ENCODE measurements at places on chromosomes 1 and 21.

DNA sequence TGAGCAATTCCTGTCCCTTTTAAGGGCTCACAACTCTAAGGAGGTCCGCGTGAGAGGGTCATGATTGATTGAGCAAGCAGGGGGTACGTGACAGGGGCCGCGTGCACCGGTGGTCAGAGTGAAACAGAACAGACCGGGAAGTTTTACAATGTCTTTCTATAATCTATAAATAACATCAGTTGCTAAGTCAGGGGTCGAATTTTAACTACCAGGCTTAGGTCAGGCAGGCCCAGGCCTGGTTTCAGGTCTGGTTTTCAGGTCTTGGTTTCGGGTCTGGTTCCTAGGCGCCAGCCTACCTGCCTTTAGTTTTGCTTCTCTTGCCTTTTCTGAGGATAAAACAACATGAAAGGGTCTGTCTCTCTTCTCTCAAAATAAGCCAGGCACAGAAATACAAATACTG is 476.0 kb upstream of the CAMK1G start:
- no peak for DNase-seq

- DNase-seq = peak; percentile 36
Measured at GRCh38 chr1:86419277-86419903, 4.6 kb upstream of the CLCA2 start.

GRCh38 chr21:36654796-36655325 is 44.1 kb upstream of the SIM2 start:
- DNase-seq = no peak

GRCh38 chr1:223271085-223271781 is 92.7 kb downstream of the SUSD4 start:
- no peak for DNase-seq

DNA sequence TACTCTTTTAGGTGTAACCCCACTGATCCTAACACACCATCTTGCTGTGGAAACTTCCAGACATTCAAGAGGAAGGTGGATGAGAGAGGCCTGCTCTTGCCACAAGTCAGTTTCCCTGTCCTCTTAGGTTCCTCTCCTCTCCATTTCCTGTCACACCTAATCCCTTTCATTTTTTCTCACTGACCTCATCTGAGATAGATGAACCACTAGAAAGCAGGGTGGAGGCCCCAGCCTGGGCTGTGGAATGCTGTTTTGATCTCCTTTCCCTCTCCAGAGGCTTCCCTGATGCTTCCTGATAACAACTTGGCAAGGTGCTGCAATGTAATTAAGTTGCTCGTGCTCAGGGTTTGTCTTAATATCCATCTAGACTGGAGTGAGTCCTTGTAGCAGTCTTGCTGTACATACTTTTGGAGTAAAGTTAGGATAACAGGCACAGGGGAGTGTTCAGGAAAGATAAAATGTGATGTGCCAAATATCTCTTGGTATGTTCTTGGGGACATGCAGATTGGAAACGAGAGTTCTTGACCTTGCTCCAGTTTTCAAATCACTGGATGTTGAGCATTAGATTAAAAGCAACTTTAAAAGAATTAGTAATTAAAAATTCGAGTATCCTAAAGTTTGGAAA is 11.2 kb downstream of the LRRC42 start:
- DNase-seq = peak; percentile 69

- peak; percentile 54 for DNase-seq
Measured at GRCh38 chr1:114758256-114758832, 560 bp upstream of the CSDE1 start.

GRCh38 chr1:27569506-27570291 is 34.2 kb downstream of the AHDC1 start:
- no peak for DNase-seq

DNA sequence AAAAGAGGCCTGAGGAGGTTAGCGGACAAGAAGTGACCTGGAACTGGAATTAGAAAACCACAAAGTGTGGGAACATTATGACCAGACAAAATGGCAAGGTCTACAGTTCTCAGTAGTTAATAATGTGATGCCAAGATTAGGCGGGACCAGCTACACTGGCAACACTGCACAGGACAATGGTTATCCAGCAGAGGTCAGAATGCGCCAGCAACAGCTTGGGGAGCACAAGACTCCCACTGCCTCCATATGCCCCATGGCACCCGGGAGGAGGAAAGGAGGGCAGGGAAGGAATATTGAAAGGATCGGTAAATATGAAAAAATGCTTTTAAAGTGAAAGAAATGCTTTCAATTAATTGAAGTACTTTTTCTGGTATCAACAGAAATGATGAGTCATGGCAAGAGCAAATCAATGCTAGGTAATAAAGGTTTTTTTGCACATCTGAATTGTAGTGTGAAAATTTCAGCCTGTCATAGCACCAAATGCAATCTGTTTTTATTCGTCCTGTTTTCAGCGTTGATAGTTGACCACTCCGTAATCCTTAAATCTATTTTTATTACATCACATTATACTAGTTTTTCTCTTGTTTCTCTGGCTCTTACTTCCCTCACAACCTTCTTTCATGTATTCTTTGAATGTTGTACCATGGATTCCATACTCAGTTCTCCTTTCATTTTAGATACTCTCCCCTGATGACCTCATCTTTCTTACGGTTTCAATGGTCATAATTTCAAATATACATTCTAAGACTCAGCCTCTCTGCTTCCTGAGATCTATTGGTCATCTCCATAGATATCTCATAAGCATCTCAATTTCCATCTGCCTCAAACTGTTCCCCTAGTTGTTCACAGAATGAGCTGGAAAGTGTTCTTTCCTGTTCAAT is 30.7 kb downstream of the VCAM1 start:
- DNase-seq = no peak

GRCh38 chr1:31031330-31032143 is 34.0 kb downstream of the PUM1 start:
- no peak for DNase-seq

DNA sequence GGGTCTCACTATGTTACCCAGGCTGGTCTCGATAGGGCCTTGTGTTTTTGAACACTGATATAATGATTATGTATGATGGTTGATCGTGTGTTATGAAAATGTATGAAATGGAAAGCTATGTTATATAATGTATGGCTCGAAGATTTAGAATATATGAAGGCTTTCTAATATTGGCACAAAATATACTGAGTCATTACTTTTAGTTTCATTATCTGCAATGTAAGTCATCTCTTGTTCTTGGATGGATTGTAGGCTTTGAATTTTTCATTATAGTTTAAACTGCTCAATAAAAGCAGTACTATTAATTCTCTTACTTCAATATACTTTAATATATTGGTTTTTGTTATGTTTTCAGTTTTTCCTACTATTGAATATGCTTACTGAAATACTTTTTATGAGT is 10.1 kb downstream of the FMN2 start:
- DNase-seq = no peak

GRCh38 chr21:45029948-45030681 is 44.3 kb upstream of the ADARB1 start:
- DNase-seq = no peak

- peak; percentile 57 for DNase-seq
Measured at GRCh38 chr1:112803906-112804762, 89.0 kb upstream of the PPM1J start.

DNA sequence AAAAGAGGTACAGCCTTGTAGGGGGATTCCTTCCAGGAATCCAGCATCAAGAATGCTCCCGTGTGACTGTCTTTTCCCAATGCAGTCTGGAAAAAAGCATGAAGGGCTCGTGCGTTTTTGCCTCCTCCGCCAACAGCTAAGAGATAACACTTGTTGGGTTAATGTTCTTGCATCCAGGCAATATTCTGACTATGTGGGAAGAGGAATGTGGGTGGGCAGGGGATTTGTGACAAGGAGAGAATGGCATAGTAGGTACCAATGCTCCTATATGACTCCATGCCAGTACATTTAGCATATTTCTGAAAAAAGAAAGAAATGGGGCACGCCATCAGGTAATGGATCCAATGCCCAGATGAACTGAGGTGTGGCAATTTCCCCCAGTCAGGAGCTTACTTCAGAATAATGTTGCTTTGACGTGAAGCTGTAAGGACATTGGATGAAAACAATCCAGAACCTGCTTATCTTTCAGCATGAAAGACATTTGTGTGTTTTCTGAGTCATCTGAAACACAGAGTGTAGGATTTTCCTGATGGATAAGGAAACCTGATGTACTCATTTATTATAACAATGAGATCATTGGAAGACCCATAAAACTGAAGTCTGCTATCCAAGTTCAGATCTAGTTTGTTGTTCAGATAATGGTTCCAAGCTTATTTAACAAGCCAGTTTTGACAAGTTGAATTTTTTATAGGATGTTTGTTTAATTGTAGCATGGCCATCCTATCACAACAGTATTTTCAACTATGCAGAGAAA is 105.5 kb downstream of the LYPLAL1 start:
- peak; percentile 37 for DNase-seq

DNA sequence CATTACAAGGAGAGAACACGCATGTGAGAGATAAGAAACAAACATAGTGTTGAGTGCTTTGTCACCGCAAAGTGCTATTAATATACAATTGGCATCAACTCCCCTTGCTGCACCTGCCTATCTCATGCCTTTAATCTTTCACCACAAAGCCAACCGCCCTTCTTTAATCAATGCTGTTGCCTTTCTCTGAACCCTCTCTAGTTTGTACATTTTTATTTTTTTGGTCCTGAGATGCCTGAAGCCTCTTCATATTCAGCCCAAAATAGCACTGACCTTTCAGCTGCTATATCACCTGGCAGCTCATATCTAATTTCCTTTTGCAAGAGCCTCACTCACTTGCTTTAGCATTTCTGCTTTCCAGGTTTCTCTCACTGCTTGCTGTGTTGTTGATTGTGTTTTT is 504.7 kb downstream of the NUF2 start:
- DNase-seq = no peak

- no peak for DNase-seq
Measured at GRCh38 chr1:175564723-175565122, 178.7 kb downstream of the TNR start.

- DNase-seq = peak; percentile 16
Measured at GRCh38 chr1:32920833-32921232, 19.6 kb upstream of the TMEM54 start.

- no peak for DNase-seq
Measured at GRCh38 chr1:60903591-60903990, 178.8 kb upstream of the NFIA start.

DNA sequence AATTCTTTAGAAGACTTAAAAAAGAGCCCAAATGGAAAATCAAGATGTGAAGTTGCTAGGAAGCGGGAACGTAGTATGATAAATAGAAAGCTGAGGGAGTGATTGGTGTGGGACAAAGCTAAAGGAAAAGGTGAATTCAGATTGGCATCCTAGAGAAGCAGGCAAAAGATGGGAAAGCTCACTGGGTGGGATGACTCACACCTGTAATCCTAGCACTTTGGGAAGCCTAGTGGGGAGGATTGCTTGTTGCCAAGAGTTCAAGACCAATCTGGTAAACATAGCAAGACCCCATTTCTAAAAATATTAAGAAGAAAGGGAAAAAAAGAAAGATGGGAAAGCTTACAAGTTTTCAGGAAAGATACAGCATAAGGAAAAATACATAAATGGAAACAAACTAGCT is 1.8 kb downstream of the MRPS21 start:
- no peak for DNase-seq

DNA sequence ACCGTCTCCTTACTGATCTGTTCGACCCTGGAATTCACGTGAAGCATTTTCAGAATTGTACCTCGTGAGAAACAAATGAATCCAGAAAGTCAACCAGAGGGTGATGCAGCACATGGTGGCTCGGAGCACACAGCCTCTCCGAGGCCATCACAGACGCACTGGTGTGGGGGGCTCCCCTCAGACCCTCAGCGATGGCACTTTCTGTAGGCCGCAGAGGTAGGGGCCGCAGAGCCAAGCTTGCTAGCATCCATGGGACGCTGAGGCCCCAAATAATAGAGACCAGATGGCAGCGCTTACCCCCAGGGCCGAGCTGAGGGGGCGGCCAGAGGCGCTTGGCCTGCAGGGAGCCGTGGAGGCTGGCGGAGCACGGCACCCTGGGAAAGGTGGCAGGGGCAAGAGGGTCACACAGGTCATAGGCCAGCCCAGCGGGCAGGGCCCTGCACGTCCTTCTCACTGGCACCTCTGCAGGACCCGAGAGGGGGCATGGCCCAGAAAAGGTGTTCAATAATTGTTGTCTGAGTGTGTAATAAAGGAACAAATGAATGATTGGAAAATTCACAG is 28.1 kb upstream of the COL6A2 start:
- no peak for DNase-seq

DNA sequence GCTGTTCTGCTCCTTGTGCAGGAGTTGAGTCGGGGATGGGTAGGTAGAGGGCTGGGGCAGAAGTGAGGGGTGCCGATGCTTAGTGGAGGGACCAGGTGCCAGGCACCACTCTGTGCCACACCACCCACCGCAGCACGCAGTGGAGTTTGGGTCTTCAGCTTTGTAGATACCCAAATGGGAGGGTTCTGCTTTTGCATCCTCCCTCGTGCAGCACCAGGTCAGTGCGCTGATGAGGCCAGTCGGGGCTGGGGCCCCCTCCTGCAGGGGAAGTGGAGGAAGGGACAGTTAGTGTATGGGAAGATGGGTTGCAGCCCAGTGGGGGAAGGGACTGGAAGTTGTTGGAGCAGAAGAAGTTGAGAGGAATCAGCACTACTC is 244.0 kb downstream of the RHOU start:
- DNase-seq = no peak

GRCh38 chr1:230913496-230913895 is 45.2 kb upstream of the C1orf198 start:
- peak; percentile 58 for DNase-seq

- DNase-seq = peak; percentile 84
Measured at GRCh38 chr1:37999430-38000232, 5.7 kb downstream of the FHL3 start.

DNA sequence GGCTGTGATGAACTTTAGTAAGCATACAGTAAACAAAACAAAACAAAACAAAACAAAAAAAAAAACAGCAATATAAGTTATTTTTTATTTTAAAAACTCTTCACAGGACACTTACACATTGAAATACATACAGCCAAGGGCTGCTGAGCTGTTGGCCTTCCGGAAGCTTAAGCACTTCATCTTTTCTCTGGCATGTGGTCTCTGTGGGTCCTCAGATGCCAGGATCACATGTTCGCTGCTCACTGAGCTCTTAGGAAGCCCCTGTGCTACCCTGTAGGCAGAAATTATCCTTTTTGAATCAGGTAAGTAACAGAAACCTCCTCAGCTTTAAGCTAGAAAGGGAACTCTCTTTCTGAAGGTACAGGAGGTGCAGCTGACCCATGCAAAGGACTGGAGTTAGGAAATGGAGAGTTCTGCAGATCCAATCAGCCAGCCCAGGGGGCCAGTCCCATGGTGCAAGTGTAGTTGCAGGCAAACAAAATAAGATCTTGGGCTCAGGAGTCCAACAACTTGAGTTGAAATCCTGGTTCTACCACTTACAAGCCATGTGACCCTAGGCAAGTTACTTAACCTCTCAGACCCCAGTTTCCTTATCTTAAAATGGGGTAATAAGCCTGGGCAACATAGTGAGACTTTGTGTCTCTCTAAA is 22.4 kb upstream of the MED18 start:
- DNase-seq = no peak

DNA sequence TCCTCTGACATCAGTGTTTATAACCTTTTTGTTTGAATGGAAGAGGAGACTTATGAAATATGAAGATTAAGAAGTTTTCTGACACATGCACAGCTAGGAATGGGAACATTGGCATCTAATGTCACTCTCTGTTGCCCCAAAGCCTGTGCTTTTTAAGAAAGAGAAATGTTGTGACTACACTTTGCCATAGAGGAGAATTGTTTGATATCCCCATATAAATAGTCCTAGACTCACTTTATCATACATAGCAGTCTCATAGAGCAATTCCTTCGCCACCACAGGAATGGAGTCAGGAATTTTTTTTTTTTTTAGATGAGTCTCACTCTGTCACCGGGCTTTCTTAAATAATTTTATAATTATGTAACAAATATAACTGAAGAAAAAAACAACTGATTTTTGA is 1.5 kb downstream of the KRTAP21-3 start:
- DNase-seq = peak; percentile 76

- peak; percentile 80 for DNase-seq
Measured at GRCh38 chr1:156445789-156446263, 54.7 kb downstream of the MEF2D start.

Measured in fibroblast of skin of right biceps (primary cell).